ENCODE measurements at places on chromosomes 2 and 18. TPM values are rescaled to one million over a fixed set of nuclear protein-coding genes. Genes with fewer than 3 reads are reported as not detected.

Gene FBXO11
- 15.1 TPM for total RNA-seq

Gene CHRND
- not detected for total RNA-seq

Gene TMEM200C
- total RNA-seq: under 0.01 TPM

Gene CTDP1
- 31.7 TPM for total RNA-seq

Gene CELF4
- not detected for total RNA-seq

Gene RESP18
- total RNA-seq: not detected

GRCh38 chr2:196230061-196230854 lies 58.9 kb upstream of the STK17B start:
- no peak for DNase-seq

- no peak for DNase-seq
Measured at GRCh38 chr2:43345391-43345813, 119.0 kb upstream of the ZFP36L2 start.

GRCh38 chr2:52976143-52976949 lies 791.3 kb upstream of the CHAC2 start:
- no peak for DNase-seq

DNA sequence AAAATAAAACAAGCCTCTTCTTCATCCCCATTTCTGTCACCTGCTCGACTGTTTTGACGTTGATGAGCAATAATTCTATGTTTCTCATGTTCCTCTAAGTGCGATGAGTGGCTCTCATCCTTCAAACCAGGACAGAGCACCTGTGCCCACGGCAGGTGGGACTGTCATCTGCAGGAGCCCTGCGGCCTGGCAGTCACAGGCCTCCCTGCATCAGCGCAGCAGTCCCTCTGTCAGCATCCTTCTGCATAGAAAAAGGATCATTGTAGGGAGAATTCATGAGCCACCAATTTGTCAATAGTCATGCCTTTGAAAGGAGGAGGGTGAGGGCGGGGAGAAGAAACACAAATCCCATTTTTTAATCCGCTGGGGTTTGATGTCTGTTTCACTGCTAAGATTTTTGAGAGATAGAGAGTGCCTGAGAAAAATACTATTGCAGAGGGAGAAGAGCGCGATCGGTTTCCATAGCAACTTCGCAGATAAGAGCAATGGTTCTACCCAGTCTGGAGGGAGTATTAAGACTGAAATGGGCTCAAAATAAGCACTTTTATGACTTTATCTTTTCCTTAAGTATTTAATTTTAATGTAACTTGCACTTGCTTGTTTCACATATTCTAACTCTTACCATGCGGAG lies 234.3 kb upstream of the NCKAP5 start:
- DNase-seq: no peak

DNA sequence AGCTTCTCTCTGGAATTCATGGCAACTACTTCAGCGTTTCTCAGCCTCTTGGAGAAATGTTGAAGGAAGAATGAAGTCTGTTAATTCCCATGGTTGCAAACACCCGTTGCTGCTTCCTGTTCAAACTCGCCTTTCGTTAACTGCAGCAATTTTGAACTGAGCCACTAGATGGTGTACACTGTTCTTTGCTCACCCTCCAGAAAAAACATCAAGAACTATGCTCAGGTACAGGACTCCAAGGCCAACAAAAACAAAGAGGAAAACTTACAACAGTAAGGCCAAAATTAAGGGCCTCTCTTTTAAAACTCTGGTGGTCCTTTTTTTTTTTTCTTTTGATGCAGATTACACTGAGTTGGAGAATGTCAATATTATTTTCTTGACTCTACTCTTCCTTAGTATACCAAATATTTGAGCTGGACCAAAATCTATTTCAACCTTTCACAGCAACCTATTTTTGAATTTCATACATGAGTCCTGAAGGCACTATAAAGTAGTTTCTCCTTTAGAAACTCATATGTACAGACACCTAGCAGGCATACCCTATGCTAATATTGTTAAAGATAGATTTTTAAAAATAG lies 58.2 kb downstream of the KLHL14 start:
- DNase-seq: no peak

GRCh38 chr2:56981554-56981953 lies 797.8 kb downstream of the CCDC85A start:
- DNase-seq: no peak

GRCh38 chr2:215738351-215738750 lies 275.0 kb downstream of the MREG start:
- DNase-seq: no peak

DNA sequence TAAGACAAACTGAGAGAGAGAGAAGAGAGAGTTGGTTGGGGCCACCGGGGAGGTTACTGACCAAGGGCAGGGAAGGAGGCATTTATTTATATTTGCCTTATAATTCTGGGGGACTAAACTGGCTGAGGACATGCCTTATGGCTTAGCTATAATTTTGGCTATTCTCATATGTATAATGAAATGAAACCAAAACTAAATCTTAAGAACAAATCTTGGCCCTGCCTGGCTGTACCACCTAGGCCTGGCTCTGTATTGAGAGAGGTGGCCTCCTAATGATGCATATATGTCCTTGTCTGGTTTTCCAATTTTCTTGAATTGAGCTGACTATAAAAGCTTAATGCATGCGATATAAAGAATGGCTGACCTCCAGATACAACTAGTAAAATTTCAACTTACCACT lies 3.5 kb upstream of the PPP1CB start:
- no peak for DNase-seq

All from ascending aorta (tissue), 2 donors.